ENCODE measurements at places on chromosomes 3 and 15. TPM values are rescaled to one million over a fixed set of nuclear protein-coding genes. Genes with fewer than 3 reads are reported as not detected.
A peak's percentile ranks its signal among the peaks of the same experiment; 100 is the strongest.

GRCh38 chr3:179026636-179027035 lies 45.0 kb downstream of the ZMAT3 start:
- no peak for DNase-seq

Gene FANCD2OS
- total RNA-seq = not detected

DNA sequence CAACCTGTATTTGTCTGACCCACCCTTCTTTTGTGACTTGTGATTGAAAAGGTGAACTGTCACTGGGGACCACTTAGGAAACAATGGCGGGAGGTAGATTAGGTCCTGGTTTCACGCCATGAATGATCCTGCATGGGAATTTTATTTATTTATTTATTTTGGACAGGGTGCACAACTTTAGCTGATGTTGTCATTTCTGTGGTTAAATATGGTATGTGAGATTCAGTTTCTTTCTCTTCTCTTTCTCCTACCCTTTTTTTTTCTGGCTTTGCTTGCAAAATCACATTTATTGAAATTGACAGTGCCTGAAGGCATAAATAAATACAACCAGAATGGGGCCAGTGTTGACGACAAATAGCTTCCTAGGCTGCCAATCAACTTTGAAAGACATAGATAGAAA lies 18.0 kb upstream of the HTR3E start:
- no peak for DNase-seq

DNA sequence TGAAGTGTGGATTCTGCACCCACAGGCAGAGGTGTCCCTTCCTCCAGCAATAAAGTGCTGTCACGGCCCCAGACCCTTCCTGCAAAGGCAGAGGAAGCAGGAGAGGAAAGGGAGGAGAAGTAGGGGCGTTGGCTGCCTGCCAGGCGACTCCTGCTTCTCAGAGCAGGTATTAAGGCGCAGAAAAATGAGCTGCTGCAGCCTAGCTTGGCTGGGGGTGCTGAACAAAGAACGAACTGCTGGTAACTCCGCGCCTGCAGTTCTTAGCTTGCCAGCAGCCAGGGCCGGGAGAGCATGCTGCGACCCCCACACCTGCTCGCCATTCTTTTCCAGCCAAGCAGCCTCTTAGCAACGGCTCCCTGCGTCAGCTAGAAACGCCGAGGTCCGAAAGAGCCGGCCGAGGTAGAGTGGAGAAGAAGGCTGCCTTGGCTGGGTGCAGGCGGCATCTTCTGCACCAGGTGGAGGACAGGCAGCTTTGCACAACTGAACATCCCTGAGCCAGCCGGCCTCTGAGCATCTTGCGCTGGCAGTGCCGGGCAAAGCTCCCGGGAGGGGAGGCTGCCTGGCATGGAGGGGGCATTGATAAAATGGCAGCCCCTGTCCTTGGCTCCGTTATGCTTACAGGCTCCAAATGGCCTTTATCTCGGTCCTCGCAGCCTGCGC lies 296.0 kb downstream of the MEX3B start:
- DNase-seq = peak; percentile 53

DNA sequence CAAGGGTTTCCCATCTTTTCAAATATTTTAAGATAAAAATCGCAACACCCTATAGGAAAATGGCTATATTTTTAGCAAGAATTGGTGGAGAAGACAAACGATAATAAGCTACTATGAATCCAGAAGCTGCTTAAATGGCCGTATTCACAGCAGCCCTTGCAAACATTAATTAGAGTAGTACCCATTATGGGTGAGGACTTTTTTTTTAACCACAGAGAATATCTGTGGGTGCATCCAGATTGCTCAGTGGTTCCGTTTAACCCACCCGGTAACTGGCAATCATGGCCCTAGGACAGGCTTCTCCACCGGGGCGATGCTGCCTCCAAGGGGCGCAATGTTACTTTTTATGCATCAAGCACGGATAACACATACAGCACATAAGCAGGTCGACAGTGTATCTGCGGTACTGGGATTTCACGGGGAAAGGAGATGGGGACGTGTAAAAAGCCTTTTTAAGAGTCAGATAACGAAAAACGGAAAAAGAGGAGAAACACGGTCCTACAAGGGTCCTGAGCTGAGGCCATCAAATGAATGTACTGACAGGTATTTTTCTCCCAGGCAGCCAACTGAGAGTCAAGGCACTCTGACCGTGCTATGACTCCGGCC lies 968 bp upstream of the TMEM266 start:
- DNase-seq = no peak

Gene ACKR2
- 2.4 TPM for total RNA-seq

Gene UBA7
- total RNA-seq = 25.5 TPM

- DNase-seq = peak; percentile 55
Measured at GRCh38 chr15:67080900-67081431, 15.6 kb downstream of the SMAD3 start.

DNA sequence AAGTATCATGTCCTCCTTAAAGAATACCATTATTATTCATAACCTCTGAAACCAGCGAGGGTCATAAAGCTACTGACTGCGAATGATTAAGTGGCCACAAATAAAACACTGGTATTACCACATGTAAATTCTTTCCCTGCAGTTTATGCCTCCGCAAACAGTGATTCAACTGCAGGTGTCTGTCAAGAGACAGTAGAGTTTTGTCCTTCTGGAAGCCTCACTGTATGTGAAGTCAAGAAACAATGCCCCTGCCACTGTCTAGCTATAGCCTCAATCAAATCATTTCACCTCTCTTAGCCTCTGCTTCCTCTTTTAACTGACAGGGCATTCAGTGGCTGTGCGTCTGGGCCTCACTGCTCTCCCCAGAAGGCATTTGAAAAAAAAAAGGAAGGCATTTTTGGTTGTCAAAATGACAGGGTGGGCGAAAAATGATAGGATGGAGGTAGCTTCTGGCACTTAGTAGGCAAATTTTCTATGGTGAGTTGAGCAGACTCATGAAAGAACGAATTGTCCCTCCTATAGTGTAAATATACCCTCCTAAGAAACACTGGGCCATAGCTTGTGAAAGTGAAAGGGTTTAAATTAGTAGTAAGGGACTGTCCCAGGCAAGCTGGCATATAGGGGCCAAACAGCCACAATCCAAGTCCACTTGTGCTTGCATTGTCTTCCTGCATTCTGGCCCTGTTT lies 66.7 kb downstream of the FILIP1L start:
- DNase-seq = no peak

- DNase-seq = peak; percentile 84
Measured at GRCh38 chr3:40780925-40781406, 256.2 kb downstream of the ZNF621 start.

- no peak for DNase-seq
Measured at GRCh38 chr3:88595026-88595425, 445.3 kb downstream of the C3orf38 start.

Gene MCTP2
- total RNA-seq = 1.2 TPM

Gene ATP8B4
- total RNA-seq = 7.1 TPM

DNA sequence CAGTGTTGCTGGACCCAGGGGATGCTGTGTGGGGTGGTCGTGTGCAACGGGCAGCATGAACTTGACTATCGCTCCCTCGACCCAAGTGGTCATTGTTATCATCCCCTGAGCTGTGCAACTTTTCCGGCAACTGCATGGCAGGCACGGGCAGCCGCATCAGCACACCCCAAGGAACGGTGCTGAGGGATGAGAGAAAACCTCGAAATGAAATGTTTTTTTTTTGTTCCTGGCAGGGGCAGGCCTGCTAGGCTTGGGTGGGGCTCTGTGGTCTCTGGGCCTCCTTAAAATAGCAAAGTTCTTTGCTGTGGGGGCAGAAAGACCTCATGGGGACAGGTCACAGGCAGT lies 51.4 kb downstream of the CORO2B start:
- no peak for DNase-seq

Gene EPHA3
- 7.9 TPM for total RNA-seq

Gene NR1I2
- 0.18 TPM for total RNA-seq

- no peak for DNase-seq
Measured at GRCh38 chr3:141348837-141349236, 19.5 kb upstream of the ZBTB38 start.

Data from right cardiac atrium (tissue), 5 donors.